ENCODE measurements at places on chromosomes 6 and 20.
A peak's percentile ranks its signal among the peaks of the same experiment; 100 is the strongest.

DNA sequence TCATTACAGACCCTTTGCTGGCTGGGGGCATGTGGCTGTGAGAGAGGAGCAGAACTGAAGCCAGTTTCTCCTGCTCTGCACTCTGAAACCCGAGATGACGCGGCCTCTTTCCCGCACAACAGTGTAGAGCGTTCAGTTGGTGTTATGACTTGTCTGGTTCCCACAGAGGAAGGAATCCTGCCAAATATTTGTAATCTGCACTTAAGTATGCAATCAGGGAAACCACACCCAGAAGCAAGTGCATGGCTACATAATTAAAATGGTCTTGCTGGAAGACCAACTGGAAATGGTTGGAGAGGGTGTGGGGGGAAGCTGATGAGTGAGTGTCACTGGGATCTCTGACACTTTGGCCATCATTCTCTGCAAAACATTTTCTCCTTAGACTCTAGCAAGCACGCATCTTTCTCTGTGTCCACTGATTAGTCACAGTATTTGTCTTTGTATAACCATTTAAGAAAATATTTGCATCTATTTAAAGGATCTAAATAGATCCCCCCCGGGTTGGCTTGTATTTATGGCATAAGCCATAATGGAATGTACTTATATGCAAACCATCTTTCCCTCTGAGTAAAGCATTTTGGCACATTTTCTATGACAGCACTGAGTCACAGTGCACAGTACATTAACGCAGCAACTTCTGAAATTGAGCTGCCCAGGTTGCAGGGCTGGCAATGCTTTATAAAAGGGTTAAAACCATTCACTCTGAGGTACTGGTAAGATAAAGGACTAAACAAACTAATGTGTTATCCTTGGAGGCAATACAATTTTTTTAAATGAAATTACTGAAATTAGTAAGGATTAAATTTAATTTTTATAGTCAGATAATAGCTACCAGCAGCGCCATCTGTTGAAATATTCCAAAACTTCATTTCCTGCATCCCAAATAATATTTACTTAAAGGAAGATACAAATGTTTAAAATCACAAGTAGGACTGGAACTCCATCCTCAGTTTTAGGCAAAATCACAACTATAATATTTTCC is 76.7 kb downstream of the FOXC1 start:
- peak; percentile 61 for DNase-seq

DNA sequence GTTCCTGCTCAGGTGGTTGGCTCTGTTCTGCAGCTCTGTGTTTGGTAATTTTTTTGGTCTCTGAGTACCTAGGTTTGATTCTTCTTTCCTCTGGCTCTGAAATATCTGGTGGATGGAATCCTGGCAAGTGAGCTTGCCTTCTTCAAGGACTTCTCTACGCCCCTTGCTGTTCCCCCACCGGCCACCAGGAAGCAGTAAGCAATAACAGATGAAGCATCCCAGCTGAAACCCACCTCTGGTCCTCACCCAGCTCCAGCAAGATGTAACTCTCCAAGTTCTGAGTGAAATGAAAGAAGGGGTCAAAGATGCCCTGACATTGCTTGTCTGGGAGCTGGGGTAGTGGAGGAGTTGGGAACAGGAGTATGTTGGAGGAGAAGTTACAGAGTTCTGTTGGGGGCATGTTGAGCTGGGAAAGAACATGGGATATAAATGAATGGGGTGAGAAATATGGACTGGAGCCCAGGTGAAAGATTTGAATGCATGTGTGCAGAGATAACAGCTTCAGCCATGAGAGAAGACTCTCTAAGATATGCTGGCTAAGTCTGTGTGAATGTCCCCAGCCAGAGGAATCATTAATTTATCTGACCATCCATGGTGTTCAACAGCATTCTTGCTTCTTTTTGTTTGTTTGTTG is 51.3 kb upstream of the GLP1R start:
- DNase-seq = no peak

DNA sequence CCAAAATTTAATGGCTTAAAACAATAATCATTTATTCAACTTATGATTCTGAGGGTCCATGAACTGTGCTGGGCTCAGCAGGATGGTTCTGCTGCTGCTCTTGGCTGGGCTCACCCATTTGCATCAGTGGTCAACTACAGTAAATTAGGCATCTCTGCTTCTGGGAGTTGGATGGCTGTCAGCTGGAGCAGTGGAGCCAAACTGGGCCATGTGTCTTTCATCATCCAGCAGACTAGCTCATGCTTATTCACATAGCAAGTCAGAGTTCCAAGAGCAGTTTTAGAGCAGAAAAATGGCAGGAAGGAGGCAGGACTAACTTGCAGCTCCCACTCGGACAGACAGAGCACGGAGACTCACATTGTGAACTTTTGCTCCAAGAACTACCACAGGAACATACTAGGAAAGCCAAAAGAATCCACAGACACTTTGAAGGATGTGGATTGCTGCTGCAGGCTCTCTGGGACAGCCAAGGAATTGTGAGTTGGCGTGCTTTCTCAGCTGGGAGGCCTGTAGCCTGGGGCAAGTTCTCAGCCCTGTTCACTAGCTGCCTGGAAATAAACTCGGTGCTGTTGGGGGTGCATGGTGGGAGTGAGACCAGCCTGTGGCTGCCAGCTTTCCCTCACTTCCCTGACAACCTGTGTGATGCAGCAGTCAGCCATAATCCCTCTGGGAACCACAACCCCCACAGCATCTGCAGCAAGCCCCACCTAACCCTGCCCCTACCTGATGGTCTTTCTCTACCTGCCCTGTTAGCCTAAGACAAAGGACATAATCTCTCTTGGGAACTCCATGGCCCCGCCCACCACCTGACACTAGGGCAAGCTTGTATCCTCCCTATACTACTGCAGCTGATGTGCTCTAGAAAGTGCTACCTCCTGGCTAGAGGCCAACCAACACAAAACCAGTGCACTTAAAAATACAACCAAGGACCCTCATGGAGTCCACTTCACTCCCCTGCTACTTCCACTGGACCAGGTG is 129.0 kb downstream of the JPH2 start:
- DNase-seq = no peak

DNA sequence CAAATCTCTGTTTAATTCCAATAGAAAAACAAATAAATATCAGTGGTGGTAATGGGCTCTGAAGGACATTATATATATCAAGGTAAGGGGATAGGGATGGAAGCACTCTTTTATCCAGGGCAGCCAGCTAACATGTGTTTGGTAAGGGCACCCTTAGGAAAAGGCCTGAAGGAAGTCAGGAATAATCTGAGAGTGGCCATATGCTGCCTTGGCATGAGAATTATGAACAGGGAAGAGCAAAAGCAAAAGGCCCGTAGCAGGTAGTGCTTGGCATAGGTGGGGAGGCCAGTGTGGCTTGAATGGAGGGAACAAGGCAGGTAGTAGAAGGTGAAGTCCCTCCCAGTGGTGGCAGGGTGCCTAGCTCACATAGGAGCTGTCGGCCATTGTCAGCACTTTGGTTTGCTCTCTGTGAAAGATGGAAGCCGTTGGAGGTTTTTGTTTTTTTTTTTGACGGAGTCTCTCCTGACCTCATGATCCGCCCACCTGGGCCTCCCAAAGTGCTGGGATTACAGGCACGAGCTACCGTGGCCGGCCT is 39.6 kb upstream of the CSE1L start:
- no peak for DNase-seq

GRCh38 chr6:34792605-34793500 is 970 bp downstream of the BLTP3A start:
- peak; percentile 51 for DNase-seq

DNA sequence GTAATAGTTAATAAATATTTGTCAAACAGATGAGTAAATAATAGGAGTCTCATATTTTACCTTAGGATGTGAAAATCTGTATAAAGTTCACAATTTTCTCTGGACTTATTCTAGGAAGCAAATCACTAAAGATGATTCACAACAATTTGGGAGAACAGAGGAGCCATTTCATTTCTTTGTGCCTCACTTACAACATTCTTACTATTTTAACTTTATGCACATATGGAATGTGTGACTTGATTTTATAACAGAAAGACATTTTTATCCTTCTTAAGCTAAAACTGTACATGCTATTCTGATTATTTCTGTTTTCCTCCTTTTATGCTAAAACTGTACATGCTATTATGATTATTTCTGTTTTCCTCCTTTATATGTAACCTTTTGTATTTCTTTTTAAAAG is 83.3 kb downstream of the FUT9 start:
- no peak for DNase-seq

GRCh38 chr6:106555767-106556166 is 73.5 kb downstream of the RTN4IP1 start:
- no peak for DNase-seq

DNA sequence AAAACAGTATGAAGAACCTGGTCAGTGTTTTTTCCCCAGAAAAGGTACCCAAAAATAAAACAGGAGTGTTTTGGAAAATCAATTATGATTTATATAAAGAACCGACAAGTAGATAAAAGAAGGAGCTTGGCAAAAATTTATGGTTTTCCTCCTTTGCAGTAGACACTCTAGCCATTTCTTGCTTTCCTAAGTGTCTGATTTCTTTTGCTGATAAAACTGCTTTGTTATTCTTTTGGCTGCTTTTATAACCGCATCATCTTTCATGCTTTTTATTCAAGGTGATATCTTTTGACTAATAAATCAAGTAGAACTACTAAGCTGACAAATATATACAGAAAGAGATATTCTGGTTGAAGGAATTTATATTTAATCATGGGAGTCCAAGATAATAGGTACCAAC is 16.6 kb downstream of the ATG5 start:
- no peak for DNase-seq

DNA sequence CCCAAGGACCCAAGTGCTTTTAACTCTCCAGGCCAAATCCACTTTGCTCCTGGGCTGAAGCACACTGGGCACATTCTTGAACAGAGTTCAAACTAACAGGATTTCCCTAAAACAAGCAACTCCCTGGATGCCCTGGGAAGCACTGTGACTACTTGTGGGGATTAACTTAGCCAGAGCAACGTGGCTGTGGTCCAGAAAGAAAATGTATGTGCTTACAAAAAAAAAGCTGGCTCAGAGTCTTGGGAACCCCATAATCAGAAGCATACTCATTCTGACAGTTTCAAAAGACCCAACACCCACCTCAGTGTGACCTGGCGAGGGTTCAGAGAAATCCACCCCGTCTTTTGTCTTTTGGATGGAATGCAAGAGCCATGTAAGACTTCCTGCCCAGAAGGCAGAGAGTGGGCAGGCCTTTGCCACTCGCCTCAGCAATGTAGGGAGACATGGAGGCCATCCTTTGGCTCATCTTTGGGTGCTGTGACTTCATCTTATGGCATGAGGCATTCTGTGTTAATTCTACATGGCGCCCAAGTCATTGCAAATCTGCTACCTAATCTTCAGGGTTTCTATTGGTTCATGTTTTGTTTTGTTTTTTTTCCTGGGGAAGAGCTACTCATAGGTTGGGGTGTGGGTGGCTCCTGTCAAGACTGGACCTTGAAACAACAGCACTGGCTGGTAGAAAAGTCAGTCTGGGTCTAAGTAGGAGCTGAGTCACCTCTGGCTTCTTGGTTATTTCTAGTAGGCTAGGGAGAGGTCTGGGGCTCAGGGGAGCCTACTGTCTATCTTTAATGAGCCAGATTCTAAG is 248.6 kb upstream of the SUPT3H start:
- no peak for DNase-seq

DNA sequence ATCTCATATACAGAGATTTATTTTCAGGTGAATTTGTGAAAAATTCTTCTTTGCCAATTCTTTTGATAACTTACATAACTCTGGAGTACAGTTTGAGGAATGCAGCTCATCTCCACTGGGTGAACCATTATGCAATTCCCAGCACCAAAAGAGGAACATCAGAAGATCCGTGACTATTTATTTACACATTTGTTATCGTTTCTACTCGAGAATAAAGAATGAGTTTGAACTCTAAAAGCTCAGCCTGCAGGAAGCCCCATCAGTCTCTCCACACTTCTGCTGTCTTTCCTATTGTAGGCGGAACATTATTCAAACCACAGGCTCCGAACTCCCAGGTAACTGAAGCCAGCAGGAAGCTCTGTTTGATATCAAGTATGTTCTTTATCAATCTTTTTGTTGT is 95.9 kb upstream of the IFNGR1 start:
- no peak for DNase-seq

- DNase-seq = no peak
Measured at GRCh38 chr6:168851460-168852375, 401.9 kb downstream of the THBS2 start.

- DNase-seq = no peak
Measured at GRCh38 chr6:136326038-136326553, 36.5 kb upstream of the BCLAF1 start.

- DNase-seq = peak; percentile 72
Measured at GRCh38 chr20:41398408-41398807, 31.8 kb upstream of the EMILIN3 start.

DNA sequence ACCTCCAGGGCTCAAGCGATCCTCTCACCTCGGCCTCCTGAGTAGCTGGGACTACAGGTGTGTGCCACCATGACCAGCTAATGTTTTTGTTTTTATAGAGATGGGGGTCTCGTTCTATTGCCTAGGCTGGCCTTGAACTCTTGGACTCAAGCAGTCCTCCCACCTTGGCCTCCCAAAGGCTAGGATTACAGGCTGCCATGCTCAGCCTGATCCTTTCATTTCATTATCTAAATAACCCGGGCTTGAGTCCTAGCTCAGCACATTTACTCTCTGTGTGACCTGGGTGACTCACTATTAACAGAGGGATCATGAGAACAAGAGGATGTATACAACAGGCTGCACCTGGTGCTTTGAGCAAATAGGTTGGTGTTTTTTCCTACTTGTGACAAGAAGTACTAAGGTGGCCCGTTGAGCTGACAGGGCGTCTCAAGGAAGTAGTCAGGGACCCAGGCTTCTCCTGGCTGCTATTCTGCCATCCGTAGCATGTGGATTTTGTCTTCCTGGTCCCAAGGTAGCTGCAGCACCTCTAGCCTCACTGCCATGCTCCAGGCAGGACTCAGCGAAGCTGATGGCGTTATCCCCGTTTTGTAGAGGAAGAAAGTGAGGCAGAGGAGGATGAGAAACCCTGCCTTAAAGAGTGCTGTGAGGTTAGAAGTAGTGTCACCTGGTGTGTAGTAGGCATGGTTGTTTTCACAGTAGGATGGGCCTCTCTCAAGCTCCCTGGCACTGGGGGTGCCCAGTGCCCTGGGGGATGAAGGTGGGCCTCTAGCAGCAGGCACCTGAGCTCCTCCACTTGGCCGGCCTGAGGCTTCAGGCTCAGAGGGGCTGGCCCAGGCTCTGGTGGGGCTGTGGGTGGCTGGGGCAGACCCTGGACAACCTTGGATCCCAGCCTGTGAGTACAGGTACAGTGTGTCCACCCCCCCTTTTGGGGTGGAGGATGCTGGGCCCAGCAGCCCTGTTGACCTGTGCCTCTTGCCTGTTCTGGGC is 62.4 kb downstream of the ADNP start:
- no peak for DNase-seq

GRCh38 chr6:3915076-3915791 is 66.1 kb downstream of the FAM50B start:
- DNase-seq = no peak

GRCh38 chr6:151436802-151437201 is 15.1 kb downstream of the RMND1 start:
- DNase-seq = no peak

Measured in right hindlimb (tissue), 1 donor.